ENCODE measurements at places on chromosomes 7 and 10.
A peak's percentile ranks its signal among the peaks of the same experiment; 100 is the strongest.

DNA sequence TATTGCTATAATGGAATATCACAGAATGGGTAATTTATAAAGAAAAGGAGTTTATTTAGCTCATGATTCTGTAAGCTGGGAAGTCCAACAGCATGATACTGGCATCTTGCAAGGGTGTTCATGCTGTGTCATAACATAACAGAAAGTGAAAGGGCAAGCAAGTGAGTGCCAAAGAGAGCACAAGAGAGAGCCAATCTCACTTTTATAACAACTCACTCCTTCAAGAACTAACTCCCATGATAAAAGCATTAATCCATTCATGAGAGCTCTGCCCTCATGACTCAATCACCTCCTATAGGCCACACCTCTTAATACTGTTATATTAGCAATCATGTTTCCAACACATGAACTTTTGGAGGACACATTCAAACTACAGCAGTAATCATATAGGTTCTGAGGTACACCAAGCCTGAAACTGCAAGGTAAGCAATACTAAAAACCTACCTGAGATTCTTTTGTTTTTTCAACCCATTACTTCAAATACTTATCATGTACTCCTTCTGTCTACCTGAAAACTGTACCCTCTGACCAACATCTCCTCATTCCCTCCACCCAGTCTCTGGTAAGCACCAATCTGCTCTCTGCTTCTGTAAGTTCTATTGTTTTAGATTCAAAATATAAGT, 219.7 kb downstream of the MTERF1 start:
- DNase-seq = no peak

- no peak for DNase-seq
Measured at GRCh38 chr10:132878730-132879407, 63.5 kb downstream of the CFAP46 start.

- DNase-seq = no peak
Measured at GRCh38 chr10:132889556-132889955, 52.8 kb downstream of the CFAP46 start.

DNA sequence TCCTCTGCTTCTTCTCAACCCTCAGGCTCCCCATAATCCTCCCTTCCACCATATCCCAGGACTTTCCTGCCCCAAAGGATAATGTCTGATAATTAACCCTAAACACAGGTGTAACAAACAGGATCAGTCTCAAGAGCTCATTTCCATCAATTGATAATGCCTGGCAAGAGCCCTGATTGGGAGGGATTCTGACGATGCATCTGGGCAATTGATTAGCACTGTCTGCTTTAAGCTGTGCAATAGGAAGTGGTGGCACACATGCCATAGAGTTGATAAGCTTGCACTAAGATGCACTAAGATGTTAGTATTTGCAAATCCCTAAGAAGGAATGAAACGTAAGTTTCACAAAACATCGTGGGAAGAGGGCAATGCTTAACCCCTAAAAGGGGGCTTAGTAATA, 27.4 kb upstream of the EGR2 start:
- no peak for DNase-seq

DNA sequence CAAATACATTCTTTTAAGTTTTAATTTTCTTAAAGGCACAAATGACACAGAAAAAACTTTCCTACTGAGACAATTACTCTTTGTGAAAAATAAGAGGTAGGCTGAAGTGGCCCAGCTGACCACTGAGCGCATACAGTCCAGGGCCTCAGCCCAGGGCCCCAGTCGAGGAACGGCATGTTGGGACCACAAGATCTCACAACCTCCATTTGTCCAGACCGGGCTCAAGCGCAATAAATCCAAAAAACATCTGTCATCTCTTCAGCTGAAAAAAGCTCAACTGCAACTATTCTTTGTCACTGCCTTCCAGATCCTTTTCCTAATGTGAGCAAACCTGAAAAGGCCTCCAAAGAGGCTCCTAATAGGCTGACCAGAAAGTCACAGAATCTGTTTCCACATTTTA, 165.8 kb downstream of the SRPK2 start:
- DNase-seq = no peak

GRCh38 chr10:66747451-66747850, 178.4 kb upstream of the LRRTM3 start:
- DNase-seq = peak; percentile 79

- no peak for DNase-seq
Measured at GRCh38 chr7:151148319-151149259, 18.9 kb downstream of the GBX1 start.

DNA sequence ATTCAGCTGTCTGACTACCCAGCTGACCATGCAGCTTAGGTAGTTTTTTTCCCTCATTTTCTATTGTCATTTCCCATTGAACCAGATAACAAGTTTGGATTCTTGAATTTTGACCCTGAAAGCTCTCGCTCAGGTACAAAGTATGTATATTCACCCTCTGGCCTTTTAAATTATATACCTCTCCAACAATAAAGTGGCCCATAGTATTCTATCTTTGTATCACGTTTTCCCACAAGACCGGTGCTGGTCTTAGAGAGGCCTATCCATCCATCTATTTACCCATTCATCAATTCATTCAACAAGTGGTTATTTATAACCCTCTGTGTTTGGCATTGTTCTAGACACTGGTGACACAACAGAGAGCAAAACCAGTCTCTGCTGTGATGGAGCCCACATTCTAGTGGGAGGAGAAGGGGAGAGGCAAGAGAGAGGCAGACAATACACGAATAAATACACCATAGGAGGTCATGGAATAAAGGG, 35.2 kb upstream of the NPSR1 start:
- DNase-seq = no peak

DNA sequence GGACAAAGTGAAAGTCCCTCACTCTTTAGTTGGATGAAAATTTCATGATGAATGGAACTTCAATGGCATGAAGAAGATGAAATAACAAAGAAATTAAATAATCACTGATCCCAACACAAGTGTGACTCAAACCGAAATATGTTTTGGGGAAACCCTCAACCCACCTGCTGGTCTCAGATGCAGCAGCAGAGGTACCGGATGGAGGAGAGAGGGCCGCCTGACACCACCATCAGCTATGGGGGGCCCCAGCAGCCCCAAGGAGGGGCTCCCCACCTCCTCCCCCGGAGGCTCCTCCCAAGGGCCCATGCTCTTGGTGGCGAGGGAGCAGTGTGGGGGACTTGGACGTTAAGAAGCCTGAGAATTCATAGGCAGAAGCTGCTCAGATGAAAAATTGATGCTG, 137.2 kb upstream of the ADARB2 start:
- DNase-seq = no peak

GRCh38 chr10:10780746-10781145, 236.9 kb upstream of the CELF2 start:
- DNase-seq = no peak

GRCh38 chr7:91286432-91286831, 22.2 kb downstream of the FZD1 start:
- no peak for DNase-seq

DNA sequence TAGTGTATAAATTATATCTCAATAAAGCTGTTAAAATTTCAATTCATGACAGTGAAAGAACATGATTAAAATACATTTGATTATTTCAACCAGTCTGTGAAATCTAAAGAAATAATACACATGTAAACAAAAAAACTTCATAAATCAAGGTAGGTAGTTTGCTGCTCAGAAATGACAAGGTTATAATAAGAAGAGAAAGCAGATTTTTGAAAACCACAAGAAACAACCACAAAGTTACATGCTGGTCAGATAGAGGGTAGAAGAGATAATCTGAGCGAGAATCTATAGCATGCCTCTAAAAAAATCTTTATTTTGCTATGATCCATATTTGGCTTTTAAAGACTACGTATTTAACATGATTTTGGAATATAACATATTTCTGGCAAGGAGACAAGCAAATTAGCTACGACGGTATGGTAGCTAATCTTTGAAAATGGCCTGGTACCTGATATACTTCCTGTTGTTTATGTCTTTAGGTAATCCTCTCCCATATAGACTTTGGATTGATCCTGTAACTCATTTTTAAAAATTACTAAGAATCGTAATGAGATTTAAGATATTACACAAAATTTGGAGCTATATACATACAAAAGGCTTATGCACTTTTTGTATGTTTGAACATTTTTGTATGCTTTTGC, 23.5 kb upstream of the VCL start:
- no peak for DNase-seq

DNA sequence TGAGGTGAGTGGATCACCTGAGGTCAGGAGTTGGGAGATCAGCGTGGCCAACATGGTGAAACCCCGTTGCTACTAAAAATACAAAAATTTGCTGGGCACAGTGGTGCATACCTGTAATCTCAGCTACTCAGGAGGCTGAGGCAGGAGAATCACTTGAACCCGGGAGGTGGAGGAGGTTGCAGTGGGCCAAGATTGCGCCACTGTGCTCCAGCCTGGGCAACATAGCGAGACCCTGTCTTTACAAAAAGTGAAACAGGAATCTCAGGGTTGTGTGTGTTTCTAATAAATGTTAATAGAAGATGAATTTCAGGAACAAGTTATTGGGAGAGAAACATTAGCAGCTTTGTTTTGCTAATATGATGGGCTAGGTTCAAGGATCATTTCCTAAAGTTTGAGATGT, 19.9 kb downstream of the PPP2R2D start:
- DNase-seq = no peak

- no peak for DNase-seq
Measured at GRCh38 chr10:86481761-86482160, 39.8 kb downstream of the WAPL start.

DNA sequence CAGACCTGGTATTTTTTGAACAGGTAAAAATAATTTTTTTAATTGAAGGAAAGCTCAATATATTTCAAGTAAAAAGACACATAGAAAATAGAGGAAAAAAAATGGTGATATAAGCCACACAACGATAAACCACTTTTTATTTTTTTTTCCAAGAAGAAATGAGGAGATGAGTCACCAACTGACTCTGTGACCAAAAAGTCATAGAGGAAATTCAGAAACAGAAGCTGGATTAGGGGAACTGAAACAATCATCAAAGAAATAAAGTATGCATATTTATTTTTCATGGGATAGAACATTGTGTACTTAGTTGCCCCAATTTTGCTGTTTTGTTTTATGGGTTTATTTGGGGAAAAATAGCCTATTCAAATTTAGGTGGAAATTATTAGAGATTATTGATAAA, 176.8 kb upstream of the AGR3 start:
- DNase-seq = no peak

GRCh38 chr10:75623310-75624093, 192.1 kb downstream of the LRMDA start:
- no peak for DNase-seq

DNA sequence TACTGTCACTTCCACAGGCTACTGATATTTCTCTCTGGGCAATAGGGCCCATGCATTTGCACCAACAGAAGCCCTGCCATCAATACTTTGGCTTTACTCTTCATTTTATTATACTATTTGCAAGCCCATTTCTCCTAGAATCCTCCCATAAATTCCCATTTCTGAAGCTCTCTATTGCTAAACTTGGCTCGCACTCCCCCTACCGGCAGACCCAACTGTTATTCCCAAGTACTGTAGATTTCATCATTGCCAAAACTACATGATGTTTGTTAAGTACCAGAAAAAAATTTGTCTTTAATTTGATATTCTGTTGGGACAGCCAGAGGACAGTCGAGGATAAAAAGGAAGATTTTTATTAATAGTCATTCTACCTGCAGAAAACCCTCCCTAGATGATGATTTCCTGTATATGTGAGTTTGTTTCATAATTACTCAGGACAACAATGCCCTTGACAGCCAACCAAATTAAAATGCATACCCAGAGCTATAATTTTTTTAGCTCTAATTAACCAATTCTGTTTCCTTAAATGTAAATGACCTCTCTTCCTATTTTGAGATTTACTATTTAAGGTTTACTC, 298.6 kb downstream of the REEP3 start:
- peak; percentile 72 for DNase-seq
